Tibial nerve (tissue), 4 donors: ENCODE measurements at places on chromosomes 16 and 17. TPM values are rescaled to one million over a fixed set of nuclear protein-coding genes. Genes with fewer than 3 reads are reported as not detected.

GPR179 gene
- not detected for total RNA-seq

SLC16A13 gene
- 0.22 TPM for total RNA-seq

DNA sequence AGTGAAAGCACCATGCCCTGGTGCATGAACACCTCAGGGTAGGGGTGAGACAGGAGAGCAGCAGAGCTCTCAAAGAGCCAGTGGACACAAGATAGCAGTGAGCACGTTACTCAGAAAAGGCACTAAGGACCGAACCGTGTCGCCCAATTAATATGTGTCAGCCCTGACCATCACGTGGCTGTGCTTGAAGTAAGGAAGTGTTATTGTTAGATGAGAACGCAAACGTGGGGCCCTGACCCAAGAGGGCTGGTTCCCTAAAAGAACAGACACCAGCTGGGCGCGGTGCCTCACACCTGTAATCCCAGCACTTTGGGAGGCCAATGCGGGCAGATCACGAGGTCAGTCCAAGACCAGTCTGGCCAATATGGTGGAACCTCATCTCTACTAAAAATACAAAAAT is 16.3 kb downstream of the AXIN1 start:
- H3K27me3 ChIP-seq = no peaks in the 10 kb centered on the region
- no peak for DNase-seq
- H3K4me3 ChIP-seq = no peak overlapping the region
- H3K4me1 ChIP-seq = no peaks in the 10 kb centered on the region
- H3K36me3 ChIP-seq = no peaks in the 10 kb centered on the region
- no peak overlapping the region for H3K27ac ChIP-seq

DNA sequence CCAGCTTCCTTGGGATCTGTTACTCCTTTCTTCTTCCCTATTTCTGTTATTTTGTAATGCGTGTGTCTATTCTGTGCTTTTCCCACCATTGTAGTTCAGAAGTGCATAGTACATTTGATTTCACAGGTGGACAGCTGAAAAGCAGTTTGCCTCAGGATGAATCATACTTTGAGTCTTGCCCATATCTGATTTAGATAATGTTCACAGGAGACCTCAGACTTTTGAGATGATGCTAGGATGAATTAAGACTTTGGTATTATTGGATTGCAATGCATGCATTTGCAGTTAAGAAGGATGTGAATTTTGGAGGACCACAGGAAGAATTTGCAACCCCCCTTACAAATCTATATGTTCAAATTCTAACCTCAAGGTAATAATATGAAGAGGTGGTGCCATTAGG is 769.6 kb downstream of the CDH11 start:
- no peak overlapping the region for H3K27ac ChIP-seq
- DNase-seq = no peak
- H3K4me3 ChIP-seq = no peak overlapping the region
- H3K4me1 ChIP-seq = peaks cover 3% of the 10 kb centered on the region
- H3K27me3 ChIP-seq = no peaks in the 10 kb centered on the region
- no peaks in the 10 kb centered on the region for H3K36me3 ChIP-seq

GRCh38 chr17:63437287-63438091 is 8.6 kb downstream of the CYB561 start:
- H3K27ac ChIP-seq = no peak overlapping the region
- DNase-seq = peak; percentile 41
- H3K36me3 ChIP-seq = no peaks in the 10 kb centered on the region
- peaks cover 89% of the 10 kb centered on the region for H3K4me1 ChIP-seq
- H3K4me3 ChIP-seq = no peak overlapping the region

GRCh38 chr16:86671486-86672178 is 93.3 kb downstream of the FOXL1 start:
- H3K4me1 ChIP-seq = no peaks in the 10 kb centered on the region
- no peaks in the 10 kb centered on the region for H3K36me3 ChIP-seq
- DNase-seq = no peak
- H3K4me3 ChIP-seq = no peak overlapping the region

DNA sequence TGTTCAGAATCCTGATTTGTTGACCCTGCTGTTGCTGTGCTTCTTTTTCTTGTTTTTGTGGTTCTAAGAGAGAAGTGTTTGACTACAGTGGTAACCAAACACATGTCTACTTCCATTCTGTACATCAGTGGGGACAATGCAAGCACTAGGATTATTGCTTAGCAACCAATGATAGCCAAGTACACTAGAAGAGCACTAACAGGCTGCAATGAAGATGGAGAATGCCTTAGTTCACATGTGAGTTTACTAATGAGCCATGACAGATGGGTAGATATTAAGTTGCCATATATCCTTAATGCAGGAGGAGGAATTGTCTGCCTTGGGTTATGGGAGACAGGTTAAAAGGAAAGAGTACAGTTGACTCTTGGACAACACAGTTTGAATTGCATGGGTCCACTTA is 8.3 kb downstream of the EFCAB5 start:
- no peaks in the 10 kb centered on the region for H3K36me3 ChIP-seq
- no peak overlapping the region for H3K27ac ChIP-seq
- no peak overlapping the region for H3K4me3 ChIP-seq
- no peaks in the 10 kb centered on the region for H3K4me1 ChIP-seq
- H3K27me3 ChIP-seq = no peaks in the 10 kb centered on the region
- DNase-seq = no peak

DNA sequence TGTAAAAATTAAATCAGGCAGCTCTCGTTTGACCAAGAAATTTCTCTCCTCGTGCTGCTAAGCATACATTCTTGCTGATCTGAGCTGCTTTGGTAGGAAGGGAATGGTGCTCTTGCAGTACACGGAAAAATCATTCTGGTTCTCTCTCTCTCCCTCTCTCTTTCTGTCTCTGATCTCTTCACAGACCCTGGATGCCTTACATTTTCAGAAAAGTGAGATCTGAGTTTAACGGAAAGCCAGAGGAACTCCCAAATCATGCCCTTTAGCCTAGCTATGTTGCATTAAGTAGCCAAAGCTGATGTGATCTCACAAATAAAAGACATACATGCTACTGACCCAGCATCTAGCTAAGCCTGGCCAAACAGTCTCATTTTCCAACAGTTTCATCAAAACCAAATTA is 4.0 kb downstream of the CA10 start:
- H3K4me1 ChIP-seq = peaks cover 6% of the 10 kb centered on the region
- no peaks in the 10 kb centered on the region for H3K36me3 ChIP-seq
- DNase-seq = no peak
- H3K4me3 ChIP-seq = no peak overlapping the region
